Posterior cingulate gyrus (tissue), 11 donors: ENCODE measurements at places on chromosomes 7 and 10.

- no peak for DNase-seq
Measured at GRCh38 chr10:112335111-112335867, 38.6 kb upstream of the ACSL5 start.

GRCh38 chr10:100997360-100998182, 2.0 kb upstream of the LZTS2 start:
- no peak for DNase-seq

- DNase-seq: peak; percentile 37
Measured at GRCh38 chr10:80157561-80157960, 25.0 kb downstream of the PLAC9 start.

GRCh38 chr10:5551531-5552375, 27.0 kb downstream of the CALML3 start:
- peak; percentile 8 for DNase-seq

DNA sequence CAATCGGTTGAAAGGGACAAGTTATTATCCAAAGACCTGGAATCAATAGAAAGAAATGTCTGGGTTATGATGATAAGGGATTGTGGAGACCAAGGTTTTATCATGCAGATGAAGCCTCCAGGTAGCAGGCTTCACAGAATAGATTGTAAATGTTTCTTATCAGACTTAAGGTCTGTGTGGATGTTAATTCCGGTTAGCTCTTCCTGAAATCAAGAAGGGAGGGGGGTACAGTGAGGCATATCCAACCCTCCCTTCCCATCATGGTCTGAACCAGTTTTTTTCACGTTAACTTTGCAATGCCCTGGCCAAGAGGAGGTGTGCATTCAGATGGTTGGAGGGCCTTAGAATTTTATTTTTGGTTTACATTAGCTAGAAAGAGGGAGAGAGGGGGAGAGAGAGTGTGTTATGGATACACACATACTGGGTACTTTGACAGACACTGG, 9.8 kb upstream of the LRRC61 start:
- no peak for DNase-seq

DNA sequence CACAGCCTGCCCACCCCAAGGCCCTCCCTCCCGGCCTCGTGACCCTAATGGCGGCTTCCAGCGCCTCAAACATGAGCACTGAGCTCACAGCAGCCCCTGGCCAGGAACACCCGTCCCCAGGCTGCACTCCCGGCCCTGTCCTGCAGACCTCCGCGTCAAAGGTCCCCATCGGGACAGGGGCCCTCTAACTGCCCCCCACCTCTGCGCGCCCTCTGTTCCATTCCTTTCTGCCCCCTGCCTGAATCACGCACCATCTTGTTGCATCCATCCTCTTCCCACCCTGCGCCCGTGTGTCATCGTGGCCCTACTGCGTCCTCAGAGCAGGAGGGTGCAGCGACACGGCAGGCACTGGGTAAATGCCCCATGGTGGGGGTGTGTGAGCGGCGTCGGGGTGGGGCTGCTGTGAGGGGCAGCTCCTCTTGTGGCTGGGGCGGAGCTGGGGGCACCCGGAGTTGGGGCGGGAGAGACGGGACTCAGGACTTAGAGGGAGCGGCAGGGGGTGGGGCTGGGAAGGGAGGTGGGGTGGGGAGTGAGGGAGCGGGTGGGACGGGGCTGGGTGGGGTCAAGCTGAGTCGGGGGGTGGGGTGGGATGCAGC, 13.4 kb downstream of the SLC29A4 start:
- DNase-seq: no peak

DNA sequence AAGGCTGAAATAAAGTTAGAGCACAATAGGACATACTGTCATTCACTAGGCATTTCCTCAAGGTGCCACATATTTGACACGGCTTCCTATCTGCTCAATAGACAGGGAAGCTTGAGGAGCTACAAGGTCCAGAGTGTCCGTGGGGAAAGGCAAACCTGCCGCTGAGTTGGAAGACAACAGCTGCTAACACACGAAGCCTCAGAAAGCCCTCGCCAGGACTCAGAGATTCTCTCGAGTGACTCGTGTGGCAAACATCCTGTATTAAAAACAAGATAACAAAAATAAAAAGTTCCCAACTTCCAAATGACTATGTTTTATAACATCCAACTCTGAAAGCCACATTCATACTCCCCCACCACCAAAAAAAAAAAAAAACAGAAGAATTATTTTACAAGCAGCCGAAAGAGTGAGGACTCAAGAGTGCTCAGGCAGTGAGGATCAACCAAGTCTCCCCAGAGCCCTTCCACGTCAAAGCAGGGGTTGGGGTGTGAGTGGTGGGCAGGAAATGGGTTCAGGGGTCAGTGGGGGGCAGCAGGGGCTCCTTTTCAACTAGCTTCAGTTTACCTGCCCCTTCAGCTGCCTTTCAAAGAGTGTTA, 67.6 kb downstream of the STK17A start:
- DNase-seq: no peak

GRCh38 chr10:116961406-116962251, 43.4 kb downstream of the SHTN1 start:
- DNase-seq: no peak

- no peak for DNase-seq
Measured at GRCh38 chr10:46273506-46274477, 13.0 kb upstream of the ANTXRL start.

DNA sequence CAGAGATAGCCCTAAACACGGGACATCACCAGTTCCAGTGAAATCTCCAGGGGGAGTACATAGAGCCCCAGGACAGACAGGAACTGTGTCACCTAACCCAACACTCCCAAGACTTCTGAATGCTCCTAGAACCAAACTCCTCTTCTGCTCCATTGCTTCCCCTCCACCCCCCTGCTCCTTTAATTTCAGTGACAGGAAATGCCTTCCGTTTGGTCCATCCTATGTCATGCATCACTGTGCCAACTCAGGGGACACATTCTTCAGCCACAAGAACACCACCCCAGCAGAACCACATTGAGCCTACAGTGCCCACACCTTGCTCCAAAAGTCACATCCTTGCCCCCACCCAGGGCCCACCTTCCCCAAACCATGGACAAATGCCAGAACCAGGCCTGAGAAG, 100.5 kb downstream of the KCNMA1 start:
- DNase-seq: no peak

GRCh38 chr10:77818378-77818777, 108.2 kb downstream of the DLG5 start:
- DNase-seq: no peak

- peak; percentile 94 for DNase-seq
Measured at GRCh38 chr7:100483722-100484672, at the start of gene NYAP1. TSS of gene NYAP1 (plus strand) at chr7:100483927. CDS start at chr7:100485312, 1,385 bp downstream.

GRCh38 chr7:110704225-110704624, 386.7 kb upstream of the LRRN3 start:
- DNase-seq: no peak

DNA sequence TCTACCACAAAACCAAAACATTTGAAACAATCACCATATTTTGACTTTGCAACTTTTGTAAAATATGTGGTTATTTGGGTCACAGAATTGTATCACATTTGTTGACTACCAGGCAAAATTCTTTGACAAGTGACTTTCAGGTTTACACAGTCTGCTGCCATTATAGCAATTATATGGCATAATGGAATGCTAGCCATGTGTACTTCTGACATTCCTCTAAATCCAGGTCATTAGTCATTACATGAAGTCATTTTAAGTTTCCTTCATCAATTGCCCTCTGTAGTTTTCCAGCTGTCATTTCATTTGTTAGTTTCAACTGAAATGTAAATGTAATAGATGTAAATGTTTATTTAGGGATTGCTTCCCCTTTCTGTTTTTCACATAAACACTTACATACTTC, 137.5 kb downstream of the IMMP2L start:
- no peak for DNase-seq

GRCh38 chr7:16465469-16466361, at the start of gene SOSTDC1:
TSS of gene SOSTDC1 (minus strand) at chr7:16465738. CDS start at chr7:16465668, 70 bp downstream.
- no peak for DNase-seq

DNA sequence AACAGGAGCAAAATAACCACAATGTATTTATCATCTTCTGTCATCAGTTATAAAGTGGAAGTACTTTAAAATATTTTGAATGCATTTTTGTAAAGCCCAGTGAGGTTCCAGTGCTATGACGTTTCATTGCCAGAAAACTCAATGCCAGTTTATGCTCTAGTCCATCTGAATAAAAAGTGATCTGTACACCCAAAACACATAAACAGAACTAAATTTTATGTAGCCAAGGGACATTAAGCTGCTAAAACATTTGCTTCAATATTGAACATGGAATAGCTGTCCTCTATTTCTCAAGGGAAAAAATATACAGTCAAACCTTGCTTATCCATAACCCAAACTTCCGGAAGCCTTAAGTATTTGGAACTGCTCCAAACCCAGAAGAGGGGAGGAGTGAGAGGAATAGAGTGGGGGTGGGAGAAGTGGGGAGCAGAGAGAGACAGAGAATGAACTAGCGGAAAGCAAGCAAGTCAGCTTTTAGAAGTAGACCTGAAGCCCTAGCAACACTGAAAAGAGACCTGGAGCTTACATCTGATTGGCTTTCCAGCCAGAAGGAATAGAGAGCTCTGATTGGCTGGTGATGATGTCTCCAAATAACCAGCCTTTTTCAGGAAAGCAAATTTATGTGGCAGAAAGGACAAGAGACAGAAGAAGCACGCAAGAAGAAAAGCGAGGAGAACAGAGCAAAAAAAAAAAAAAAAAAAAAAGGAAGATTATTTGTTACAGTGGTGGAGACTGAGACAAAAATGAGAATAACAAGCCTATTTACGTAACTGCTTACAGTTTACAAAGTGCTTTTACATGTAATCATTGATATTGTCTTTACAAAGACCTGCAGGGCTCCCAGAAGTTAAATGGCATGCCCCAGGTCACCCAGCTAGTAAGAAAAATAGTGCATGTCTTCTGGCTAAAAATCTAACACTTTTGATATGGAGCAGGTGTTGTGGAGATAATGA, 196.0 kb downstream of the RNLS start:
- DNase-seq: no peak

- DNase-seq: no peak
Measured at GRCh38 chr10:31693491-31693890, 235.1 kb downstream of the ARHGAP12 start.

DNA sequence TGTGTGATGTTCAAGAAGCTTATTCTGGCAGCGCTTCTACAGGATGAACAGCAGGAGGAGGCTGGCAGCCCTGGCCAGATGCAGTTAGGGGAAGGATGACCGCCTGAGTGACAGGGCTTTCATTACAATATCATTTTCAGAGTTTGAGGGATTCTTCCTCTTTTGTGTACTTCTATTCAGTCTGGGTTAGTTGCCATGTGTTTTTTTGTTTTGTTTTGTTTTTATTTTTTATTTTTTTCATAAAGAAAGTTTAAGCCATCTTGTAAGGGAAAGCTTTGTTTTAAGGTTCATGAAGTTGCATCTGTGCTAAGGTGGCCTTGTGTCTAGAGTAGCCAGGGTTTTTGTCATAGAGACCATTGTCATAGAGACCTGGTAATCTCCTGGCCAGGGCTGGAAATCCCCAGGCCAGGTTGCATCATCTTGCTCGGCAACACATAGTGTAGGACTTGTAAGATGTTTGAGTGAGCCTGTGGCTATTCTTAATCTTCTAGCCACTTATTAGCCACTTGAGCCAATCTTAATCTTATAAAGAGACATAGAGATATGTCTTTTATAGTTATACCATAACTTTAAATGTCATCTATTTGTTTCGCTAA, 230.5 kb upstream of the TMEM229A start:
- no peak for DNase-seq

GRCh38 chr10:9613338-9614075, 1404.2 kb upstream of the CELF2 start:
- no peak for DNase-seq

DNA sequence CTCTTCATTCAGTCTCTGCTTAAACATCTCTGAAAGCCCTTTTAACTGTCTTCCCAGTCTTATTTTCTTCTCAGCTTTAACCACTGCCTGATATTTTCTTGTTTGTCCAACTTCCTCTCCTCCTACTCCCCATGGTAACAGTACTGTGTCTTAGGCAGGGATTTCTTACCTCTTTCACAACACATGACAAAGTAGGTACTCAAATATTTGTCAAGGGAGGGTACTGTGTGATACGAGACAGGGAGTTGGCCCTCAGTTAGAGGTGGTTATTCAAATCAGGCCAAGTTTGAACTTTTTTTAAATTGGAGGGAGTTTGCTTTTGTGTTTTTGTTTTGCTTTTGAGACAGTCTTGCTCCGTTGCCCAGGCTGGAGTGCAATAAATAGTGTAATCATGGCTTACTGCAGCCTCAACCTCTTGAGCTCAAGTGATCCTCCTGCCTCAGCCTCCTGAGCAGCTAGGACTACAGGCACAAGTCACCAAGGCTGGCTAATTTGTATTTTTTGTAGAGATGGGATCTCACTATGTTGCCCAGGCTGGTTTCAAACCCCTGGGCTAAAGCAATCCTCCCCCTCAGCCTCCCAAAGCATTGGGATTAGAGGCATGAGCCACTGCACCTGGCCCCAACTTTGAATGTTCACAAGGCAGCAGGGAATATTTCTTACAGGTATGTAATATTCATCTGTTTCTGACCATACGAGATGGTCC, 2.5 kb upstream of the KPNA7 start:
- DNase-seq: no peak

- DNase-seq: no peak
Measured at GRCh38 chr7:138776166-138776833, 21.5 kb upstream of the TMEM213 start.

GRCh38 chr7:135348493-135348892, 114.9 kb downstream of the STRA8 start:
- DNase-seq: no peak

DNA sequence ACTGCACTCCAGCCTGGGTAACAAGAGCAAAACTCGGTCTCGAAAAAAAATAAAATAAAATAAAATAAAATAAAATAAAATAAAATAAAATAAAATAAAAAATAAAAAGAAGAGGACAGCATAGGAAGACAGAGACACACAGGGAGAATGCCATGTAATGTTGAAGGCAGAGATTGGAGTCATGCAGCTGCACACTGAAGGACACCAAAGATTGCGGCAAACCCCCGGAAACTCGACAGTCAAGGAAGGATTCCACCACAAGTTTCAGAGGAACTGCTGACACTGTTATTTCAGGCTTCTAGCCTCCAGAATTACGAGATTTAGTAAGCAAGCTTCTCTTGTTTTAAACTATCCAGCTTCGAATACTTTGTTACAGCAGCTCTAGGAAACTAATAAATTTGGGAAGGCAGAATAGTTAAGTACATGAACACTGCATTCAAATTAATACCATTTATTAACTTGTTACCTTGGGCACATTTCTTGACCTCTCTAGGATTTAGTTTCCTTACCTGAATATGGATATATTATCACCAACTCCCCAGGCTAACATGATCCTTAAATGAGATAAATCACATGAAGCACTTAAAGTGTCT, 9.5 kb downstream of the CPED1 start:
- no peak for DNase-seq

GRCh38 chr7:28013019-28013418, 167.6 kb downstream of the JAZF1 start:
- DNase-seq: no peak

DNA sequence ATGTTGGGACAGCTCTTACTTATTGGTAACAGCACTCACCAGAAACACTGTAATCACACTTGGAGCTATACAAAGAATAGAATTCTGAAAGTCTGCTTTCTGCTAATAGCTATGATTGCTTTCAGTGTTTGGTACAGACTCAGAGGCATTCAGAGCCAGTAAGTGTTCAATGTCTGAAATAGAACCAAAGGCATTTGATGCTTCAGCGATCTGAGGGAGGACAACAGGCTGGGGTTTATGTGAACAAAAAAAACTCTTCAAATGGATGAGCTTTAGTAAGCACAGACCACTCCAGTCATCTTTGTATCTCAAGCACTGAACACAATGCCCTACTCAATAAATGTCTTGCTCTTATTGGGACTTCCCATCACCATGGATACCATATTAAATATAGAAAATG, 322.8 kb upstream of the GRM3 start:
- no peak for DNase-seq
